ENCODE measurements at places on chromosomes 12 and 14.

GRCh38 chr12:68904351-68904962, 28.5 kb downstream of the CPM start:
- no peak for DNase-seq

GRCh38 chr12:100435957-100436356, 37.7 kb upstream of the NR1H4 start:
- DNase-seq = no peak

GRCh38 chr12:99948370-99948769, 36.4 kb downstream of the ANKS1B start:
- DNase-seq = no peak

- no peak for DNase-seq
Measured at GRCh38 chr12:75135026-75135425, 74.6 kb downstream of the KCNC2 start.

GRCh38 chr12:8987163-8987562, 2.2 kb upstream of the KLRG1 start:
- no peak for DNase-seq

DNA sequence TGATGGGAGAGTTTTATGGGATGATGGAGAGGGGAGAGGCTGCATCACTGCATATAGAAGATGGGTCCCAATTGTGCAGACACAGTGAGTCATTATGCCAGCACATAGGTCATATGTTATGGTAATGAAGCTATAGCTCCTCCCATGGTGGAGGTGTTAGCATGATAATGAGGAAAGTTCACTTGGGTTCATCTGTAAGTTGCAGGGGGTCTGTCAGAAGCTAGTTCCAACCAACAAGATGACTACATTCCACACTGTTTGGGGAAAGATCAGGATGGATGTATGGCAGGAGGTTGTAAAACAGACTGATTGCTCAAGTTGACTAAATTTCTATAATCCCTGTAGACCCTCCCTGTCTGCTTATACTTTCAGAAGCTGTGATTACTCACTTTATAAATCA, 561.3 kb downstream of the C12orf50 start:
- DNase-seq = no peak

- DNase-seq = no peak
Measured at GRCh38 chr12:10194160-10194670, 15.4 kb downstream of the TMEM52B start.

DNA sequence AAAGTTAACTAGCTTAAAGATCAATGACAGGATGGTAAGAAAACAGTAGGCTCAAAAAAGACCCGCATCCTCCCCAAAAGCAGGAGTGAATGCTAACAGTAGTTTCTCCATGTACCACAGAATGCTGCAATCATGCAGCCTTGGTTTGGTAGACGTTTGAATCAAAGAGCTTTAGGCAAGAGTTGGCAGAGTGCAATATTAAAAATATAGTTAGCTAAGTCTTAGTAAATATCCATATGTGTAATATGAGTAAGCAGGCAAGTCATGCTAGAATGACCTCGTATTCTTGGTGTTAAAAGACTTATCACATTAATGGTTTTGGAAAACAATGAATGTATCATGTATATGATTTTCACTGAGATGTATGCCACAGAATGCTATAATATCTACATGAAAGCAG, 18.8 kb upstream of the KLRF1 start:
- DNase-seq = no peak

DNA sequence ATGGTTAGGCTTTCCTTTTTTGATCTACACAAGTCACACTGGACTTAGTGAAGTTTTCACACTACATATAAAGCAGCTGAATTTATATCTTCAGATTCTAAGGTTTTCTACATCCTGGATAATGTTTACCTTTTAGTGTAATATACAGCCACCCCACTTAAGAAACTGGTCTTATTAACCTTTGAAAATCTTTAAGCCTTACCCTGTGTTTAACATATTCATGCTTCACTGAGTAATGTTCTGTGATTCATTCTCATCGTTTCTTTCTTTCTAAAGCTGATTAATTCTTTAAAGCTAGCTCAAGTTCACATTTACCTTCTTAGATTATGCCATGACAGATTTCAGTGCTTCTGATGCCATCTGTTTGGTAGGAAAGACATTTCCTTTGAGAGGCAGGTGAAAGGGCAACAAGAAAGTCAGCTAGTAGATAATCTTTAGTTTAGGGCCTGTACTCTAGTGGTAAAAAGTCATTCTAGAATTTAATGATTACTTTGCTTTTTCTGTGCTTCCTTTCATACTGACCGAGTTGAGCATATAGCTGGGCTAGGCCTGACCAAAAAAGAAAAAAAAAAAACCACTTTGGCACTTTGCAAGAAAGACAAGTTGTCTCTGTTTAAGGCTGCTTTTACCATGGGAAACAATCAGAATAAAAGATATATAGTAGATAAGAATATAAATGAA, 690.9 kb upstream of the FBXO33 start:
- no peak for DNase-seq

DNA sequence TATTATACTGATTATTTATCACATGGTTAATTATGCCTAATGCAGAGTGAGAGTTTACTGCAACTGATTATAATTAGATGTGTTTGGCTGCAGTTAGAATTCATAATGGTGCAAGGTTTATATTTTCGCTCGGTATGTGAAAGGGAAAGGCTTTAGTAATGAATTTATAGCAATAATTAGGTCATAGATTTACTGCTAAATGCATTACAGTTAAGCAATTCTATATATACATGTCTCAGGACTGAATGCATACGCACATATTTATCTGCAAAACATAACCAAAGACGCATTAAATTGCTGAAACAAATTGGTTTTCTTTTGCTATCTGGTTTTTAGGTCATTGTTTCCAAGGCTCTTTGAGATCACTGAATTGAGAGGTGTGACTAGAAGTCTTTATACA, 428.1 kb upstream of the PDE3A start:
- no peak for DNase-seq

DNA sequence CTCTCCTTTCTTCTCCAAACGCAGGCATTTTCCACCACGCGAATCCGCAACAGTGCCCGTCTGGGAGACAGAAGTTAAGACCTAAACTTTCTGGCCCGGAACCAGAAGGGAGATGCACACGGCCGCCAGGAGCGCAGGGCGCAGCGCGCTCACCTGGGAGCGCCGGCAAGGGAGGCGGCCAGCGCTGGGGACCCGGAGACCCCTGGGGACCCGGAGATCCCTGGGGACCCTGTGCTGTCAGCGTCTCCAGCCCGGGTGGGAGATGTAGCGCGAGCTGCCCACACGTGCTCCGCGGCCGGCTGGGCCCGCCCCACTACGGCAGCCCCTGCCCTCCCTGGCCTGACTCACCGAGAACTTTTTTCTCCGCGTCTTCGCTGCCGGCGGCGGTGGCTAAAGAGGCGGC, 620 bp downstream of the YBX3 start:
- DNase-seq = peak; percentile 80

- no peak for DNase-seq
Measured at GRCh38 chr12:12736759-12737676, 19.9 kb downstream of the CDKN1B start.

- DNase-seq = no peak
Measured at GRCh38 chr12:131984334-131984733, 34.6 kb downstream of the EP400 start.

- no peak for DNase-seq
Measured at GRCh38 chr14:39085933-39086332, 17.1 kb downstream of the SEC23A start.

- peak; percentile 60 for DNase-seq
Measured at GRCh38 chr12:54000116-54001114, at the start of gene HOXC9. Gene HOXC9 (plus strand): TSS chr12:54000161. CDS start chr12:54000189, 28 bp downstream.

GRCh38 chr14:26867171-26867757, 269.4 kb upstream of the NOVA1 start:
- DNase-seq = no peak

- no peak for DNase-seq
Measured at GRCh38 chr14:34857689-34858449, 17.3 kb downstream of the BAZ1A start.

DNA sequence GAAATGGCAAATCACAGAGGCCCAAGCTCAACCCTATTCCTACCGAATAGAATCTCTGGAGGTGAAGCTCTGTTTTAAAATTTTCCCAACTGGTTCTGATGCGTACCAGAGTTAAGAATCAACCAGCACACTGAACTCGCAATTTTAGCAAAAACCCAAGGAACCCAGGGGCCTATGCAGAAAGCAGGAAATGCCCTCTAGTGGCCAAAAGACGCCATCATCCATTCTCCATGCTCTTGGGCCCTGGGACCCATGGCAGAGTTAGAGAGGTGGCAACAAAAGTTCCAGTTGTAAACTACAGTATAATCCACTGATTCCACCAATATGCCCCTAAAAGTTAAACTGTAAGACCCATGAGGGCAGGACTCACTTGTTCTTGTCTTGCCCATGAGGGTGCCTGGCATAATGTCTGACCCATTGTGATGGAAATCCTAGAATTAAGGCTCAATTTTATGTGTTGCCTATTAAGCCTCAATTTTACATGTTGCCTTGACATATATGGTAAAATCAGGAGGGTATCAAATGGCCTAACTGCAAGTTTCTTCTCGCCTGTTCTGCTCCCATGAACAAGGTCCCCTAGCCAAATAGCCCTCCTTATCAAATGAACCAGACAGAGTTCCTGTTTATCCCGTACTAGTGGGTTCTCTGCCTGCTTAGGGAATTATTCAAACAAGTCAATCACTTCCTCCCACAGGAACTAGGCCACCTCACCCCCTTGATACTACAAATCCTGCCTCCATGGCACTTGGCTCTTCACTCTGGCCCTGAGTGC, 137.5 kb upstream of the CPM start:
- no peak for DNase-seq

- DNase-seq = no peak
Measured at GRCh38 chr14:104802394-104803184, 1.7 kb downstream of the ZBTB42 start.

GRCh38 chr14:78974691-78975090, 804.5 kb downstream of the NRXN3 start:
- no peak for DNase-seq

DNA sequence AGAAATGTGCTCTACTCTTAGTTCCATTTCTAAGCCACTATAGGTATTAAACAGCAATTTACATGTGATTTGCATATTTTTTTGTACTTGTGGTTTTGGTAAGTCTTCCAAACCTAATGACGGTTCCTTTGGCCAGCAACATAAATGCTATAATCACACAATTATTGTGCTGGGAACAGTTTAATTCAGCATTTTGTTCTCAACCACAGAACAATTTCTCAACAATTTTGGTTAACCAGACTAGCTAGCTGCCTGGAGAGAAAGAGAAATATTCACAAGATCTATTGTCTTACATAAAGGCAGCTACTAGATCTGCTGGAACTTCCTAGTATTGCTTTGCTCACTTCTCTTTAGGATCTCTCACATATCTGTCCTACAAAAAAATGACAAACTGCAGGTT, 265.3 kb downstream of the SOX5 start:
- no peak for DNase-seq

- DNase-seq = peak; percentile 67
Measured at GRCh38 chr12:94263011-94263811, 114.8 kb downstream of the PLXNC1 start.

- no peak for DNase-seq
Measured at GRCh38 chr12:129825316-129825715, 78.5 kb downstream of the TMEM132D start.

DNA sequence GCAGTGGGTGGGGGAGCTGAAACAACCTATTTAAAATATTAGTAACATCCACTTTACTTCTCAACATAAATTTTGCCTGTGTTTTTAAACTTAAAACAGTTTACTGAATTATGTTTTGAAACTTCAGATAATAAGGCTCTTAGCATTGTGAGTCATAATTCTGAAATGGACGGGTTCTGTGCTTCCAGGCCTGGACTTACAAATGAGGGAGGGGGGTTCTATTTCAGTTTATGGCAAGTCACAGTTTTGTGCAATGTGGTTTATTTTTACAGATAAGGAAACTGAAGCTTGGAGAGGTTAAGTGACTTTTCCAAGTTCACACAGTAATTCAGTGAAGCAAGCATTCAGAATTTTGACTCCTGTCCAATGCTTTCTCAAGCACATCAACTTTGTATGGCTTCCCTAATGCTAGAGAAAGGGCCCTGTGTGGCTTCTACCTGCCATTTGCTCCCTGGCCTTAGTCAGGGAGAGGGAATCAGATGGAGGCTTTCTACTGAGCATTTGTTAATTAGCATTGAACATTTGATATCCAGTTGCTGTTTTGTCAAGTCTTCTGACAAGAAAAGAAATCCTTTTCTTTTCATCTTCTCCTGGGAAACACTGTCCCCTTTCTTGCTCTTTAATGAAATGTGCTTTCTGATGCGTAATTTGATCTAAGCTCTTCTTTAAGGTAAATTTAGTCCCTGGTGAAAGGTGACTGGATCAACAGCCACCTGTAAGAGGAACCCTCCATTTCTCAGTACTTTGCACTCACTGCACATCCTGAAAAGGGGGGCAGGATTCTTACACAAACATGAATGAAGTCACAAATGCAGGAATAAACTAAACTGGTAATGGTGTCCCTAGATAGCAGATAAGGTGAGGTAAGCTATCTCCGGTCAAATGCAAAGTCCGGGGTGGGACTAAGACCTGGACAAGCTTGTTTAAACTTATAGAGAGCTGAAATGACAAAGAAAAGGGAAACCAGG, 2.5 kb upstream of the SALL2 start:
- no peak for DNase-seq

DNA sequence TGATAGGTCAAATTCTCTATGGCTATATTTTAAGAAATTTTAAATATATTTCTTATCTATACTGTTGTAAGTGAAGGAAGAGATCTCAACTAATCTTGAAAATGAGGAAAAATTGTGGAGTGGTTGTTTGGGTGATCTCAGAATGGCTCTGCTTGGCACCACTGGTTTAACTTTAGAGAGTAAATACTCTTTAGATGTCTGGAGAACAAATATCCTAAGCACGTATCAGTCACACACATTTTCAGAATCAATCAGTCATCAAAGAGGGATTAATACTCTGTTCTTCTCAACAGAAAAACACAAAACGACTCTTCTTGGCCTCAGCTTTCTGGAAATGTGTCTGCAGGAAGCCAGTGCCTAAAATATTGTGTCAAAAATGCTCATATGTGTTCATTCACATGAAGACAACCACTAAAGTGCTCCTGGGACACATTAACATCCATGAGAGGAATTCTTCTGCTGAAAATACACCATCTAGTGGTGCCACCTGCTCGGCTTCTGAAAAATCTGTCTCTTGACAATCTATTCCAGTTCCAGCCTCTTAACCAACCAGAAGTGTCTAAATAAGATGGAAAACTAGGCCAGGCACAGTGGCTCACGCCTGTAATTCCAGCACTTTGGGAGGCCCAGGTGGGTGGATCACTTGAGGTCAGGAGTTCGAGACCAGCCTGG, 81.1 kb upstream of the CCDC198 start:
- no peak for DNase-seq

GRCh38 chr12:109795023-109795422, 38.2 kb downstream of the TRPV4 start:
- no peak for DNase-seq

GRCh38 chr12:127677537-127678131, 589.3 kb upstream of the TMEM132C start:
- no peak for DNase-seq

- no peak for DNase-seq
Measured at GRCh38 chr12:92509156-92509738, 193.5 kb upstream of the PLEKHG7 start.

Measured in upper lobe of right lung (tissue), 1 donor.